ELR (cell line): ENCODE measurements at places on chromosomes 1 and 21.

GRCh38 chr1:93350322-93350721, 4.6 kb downstream of the DR1 start:
- DNase-seq, result no peak

DNA sequence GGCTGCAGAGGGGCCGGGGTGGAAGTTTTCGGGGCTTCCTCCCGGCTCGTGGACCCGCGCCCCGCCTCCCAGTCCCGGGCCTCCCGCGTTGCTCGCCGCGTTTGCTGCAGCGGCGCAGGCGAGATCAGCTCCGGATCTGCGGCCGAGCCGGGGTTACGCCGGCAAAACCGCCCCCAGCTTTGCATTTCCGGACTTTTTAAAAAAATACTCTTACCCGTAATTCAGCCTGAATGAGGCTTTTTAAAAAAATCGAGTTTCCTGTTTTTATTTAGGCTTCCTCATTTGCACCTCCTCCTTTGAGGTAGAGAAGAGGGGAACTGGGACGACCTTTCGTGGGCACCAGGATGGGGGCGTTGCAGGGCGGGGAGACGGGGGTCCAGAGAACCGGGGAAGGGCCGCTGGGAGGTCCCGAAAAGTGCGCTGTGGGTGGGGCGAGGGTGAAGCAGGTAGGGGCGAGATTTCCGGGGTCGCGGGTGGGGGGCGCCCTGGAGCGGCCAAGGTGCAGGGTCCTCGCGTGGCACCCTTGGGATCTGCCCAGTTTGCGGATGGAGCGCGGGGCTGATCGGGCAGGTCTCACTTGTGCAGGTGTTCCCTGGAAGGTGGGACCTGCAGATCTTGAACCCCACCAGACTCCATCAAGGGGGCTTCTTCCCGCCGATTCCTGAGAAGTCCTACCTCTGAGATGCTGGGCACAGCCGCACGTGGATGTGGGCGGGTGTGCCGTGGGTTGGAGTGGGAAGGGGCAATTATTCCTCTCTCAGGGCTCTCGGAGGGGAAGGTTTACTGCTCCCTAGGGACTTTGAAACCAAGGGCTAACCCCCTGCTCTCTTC, 1.1 kb downstream of the PIK3CD start:
- peak; percentile 46 for DNase-seq

- no peak for DNase-seq
Observed at GRCh38 chr21:45103971-45104520, 29.7 kb downstream of the ADARB1 start.

GRCh38 chr1:207051191-207051943, at the start of gene YOD1:
Gene YOD1, minus strand, starts transcription at chr1:207051208. Its CDS starts 178 bp downstream, at chr1:207051030.
- DNase-seq, result peak; percentile 83
